NCI-H460 (cell line): ENCODE measurements at places on chromosomes 4 and X.

DNA sequence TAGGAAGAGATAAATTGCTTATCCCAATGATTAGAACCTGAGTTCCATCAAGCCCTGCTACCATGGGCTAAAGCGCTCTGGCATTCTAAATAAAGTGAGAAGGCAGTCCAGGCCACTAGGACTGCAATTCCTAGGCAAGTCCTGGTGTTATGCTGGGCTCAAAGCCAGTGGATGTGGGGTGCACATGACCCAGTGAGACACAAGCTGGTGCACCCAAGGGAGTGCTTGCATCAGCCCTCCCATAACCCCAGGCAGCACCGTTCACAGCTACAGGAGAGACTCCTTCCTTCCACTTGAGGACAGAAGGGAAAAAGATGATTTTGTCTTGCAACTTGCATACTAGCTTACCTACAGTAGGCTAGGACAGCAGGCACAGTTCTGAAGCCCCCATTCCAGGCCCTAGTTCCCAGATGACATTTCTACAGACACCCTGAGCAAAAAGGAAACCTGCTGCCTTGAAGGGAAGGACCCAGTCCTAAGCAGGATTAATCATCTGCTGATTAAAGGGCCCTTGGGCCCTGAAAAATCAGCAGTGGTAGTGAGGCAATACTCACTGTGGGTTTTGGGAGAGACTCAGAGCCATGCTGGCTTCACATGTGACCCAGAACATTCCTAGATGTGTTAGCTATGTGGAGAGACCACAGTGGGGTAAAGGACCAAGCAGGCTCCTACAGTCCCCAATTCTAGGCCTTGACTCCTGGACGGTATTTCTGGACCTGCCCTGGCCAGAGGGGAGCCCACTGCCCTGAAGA, 77.8 kb downstream of the KLHL13 start:
- DNase-seq, result no peak

GRCh38 chr4:94480362-94480951, 28.7 kb downstream of the PDLIM5 start:
- DNase-seq, result no peak

GRCh38 chr4:41857226-41857641, 78.0 kb upstream of the TMEM33 start:
- DNase-seq, result no peak

DNA sequence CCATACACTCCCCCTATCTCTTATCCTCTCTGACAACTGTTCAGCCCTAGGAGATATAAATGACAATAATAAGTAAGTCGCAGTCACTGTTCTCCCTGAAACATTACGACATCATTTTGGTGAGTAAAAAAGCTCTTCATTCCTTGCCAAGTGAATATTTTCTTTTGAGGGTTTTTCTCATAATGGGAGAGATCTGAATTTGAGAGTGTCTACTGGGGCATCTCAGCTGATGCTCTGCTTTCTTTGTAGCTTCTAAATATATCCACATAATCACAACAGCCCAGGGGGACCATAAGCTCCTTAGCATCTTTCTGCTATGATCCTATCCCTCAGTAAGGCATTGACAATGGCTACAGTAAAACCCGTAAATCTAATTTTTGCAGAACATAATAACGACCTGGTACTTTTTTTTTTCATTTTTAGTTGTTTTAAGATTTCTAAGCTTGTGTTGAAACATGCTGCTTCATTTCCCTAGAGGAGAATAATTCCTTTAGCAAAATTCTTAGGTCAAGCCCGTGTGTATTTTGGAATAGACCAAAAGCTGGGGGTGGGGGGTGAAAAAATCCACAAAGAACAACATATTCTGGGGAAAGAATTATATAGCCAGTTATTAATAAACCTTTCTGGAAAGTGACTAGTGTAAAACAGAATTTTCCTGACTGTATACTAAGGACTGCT, 78.1 kb upstream of the GPM6B start:
- no peak for DNase-seq

DNA sequence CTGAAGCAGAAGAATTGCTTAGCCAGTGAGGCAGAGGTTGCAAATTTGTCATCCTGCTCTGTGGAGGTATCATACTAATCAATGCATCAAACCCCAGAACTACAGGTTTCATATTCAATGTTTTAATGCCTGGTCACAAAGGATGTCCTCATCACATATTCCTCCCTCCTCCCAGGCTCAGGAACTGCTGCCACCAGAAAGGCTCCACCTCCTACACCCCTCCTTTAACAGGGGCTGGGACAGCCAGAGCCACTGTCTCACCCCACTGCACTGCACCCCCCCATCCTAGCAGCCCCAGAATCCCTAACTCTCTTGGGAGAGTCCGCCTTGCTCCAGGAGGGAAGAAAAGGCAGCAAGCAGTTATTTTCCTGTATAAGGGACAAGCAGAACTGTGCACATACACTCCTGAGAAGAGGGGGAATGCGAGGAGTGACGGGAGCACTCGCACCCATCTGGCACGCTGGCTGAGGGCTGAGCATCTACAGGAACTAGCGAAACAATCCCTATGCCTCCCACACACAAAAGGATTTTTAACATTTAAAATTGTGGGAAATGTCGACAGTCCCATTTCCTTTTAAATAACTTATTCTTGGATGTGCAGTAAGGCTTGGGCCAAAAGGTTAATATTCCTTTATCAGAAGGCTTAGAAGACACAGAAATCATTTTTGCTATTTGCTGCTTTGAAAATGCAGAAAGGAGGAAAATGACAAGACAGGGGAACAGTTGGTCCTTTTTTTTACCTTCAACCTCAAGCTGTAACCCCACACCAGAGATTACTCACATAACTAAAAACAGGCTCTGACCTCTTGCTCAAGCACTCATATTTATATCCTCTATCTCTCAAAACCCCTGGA, 27.8 kb downstream of the CD99L2 start:
- DNase-seq, result no peak

DNA sequence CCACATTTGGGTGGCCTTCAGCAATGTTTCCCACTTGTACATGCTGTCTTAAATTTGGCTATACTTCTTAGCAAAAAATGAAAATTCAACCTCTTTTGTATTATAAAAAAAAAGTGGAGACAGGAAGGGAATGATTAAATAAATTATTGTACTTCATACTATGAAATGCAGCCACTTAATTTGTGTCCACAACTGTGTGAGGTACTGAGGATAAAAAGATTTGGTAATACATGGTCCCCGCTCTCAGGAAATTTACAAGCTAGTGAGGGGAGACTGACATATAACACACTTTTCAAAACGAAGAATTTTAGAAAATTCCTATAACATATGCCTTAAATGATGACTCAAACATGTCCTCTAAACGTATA, 105.0 kb downstream of the HNRNPD start:
- DNase-seq, result no peak

DNA sequence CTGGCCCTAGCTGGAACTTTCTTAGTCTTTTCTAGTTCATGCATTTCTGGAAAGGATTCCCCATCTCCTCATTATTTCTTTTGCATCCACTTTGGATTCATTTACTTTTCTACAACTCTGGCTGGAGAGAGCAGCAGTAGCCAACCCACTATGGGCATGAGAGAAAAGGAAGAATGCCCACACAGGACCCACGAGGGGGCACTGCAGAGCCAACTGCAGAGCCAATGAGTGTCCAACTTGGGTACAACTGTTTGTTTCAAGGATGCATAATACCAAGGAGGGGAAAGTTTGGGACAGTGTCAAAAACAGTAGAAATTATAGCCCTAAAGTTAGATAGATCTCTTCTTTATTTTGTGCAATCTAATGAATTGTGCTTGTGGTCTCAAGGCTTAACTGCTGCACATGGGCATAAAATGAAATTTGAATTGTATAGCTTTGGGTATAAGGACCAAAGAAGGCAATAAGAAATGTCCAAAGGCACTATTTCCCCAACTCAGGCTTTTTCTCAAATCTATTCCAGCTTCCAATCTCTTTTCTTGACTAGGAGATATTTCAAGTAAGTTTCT, 230.6 kb downstream of the NSUN7 start:
- DNase-seq, result peak; percentile 12

GRCh38 chrX:154648931-154649330, 4.4 kb downstream of the CTAG2 start:
- DNase-seq, result no peak

- peak; percentile 70 for DNase-seq
Measured at GRCh38 chrX:153708415-153708814, 15.8 kb downstream of the BCAP31 start.

- no peak for DNase-seq
Measured at GRCh38 chrX:42535233-42535632, 242.7 kb downstream of the PPP1R2C start.

- no peak for DNase-seq
Measured at GRCh38 chr4:140052050-140052449, 101.9 kb downstream of the MAML3 start.

- DNase-seq, result no peak
Measured at GRCh38 chr4:9903317-9903716, 118.0 kb downstream of the SLC2A9 start.

GRCh38 chr4:93646233-93646930, 182.2 kb upstream of the ATOH1 start:
- peak; percentile 0 for DNase-seq

DNA sequence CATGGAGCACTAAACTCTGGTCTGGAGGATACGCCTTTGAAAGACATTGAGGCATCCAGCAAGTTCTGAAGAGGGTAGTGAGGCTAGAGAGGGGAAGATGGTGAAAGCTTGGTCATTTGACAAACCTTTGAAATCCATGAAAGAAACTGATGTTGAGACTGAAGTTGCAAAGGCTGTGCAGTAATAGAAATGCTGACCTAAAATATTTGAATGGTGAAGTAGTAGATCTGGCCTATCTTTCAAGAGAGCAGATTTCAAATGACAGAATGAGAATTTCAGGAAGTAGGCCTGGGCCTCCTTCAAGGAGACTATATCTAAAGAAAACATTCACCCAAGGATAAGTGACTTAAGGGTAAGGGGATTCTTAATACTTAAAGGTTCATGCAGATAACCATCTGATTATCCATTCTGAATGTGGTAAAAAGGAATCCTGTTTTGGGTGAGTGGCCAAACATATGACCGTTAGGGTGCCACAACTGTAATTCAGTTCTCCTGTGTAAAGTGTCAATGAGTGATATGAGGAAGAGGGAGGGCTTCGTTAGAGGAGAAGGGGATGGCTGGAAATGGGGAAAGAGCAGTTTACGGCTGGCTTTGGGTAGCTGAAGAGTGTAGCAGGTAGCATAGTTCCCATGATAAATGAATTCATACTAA, 62.2 kb downstream of the AMELX start:
- DNase-seq, result no peak

DNA sequence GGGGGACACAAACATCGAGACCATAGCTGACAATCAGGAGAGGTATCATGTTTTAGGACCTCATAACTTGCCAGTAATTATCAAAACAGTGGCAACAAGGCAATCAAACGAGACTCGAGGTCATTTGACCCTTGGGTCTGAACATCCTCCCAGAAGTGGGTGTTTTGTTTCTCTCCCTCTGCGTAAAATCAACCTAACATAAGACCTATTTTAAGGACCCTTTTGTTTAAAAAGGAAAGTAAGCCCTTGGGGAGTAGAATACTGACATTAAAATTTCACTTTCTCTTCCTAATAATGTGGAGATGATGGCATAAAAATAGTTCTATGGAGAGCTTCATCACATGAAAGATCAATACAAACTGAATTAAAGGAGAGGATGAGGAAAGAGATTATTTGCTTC, 106.2 kb upstream of the PUDP start:
- no peak for DNase-seq

- no peak for DNase-seq
Measured at GRCh38 chrX:69094977-69095669, 70.1 kb downstream of the PJA1 start.

DNA sequence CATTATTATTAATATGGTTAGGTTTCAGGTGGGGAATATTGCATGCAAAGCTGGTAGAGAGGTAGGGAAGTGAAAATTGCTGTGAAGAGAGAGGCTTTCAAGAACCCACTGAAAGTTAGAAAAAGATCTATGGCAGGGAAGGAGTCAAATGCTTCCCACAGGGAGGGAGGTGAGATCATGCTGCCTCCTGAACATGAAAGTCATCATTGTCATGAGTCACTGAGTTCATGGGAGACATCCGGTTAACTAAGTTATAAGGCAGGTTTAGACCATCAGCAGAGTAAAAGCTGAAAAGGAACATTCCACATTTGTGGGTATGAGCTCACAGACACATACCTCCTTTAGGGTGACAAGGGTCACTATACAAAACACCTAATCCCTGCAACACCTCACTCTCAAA, 16.2 kb downstream of the GATB start:
- no peak for DNase-seq

GRCh38 chr4:174324236-174324635, 40.5 kb downstream of the CEP44 start:
- DNase-seq, result no peak

GRCh38 chr4:165580351-165580905, 201.6 kb downstream of the CPE start:
- no peak for DNase-seq

DNA sequence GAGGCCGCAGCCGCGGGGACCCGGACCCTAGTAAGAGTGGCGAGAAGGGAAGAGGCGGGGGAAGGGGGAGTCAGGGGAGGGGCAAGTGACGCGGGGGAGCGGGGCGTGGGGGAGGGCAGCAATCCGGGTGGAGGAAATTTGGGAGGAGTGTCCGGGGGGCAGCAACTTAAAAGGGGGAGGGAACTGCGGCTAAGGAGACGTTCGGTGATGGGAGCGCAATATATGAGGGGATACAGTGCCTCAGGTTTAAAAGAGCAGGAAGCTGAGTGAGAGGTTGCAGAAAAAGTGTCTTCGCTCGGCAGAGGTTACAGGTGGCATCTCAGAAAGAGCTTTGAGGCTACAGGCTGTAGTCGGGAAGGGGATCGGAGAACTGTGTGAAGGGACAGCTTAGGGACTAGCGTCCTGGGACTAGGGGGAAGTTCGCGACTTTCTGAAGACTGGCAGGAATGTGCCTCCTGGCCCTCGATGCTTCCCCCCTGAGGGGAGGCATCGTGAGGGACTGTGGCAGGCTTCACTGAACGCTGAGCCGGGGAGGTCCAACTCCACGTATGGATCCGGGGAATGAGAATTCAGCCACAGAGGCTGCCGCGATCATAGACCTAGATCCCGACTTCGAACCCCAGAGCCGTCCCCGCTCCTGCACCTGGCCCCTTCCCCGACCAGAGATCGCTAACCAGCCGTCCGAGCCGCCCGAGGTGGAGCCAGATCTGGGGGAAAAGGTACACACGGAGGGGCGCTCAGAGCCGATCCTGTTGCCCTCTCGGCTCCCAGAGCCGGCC, 519 bp downstream of the FOXO4 start:
- DNase-seq, result no peak

DNA sequence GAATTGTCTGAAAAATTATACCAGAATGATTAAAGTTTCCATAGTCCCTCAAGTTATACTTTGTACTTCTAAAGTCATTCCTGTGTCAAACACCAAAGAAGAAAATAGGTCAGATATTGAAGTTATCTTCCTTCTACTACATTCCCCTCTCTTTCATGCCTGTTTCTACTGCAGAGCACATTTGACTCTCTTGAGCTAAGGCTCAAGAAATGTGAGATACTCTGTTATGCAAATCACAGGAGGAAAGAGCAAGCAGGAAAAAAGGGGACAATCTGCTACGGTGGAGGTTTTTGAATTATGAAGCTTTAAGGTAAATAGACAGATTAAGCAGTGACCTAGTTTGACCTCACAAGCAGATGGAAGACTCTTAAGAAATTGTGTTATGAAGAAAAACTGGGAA, 198.9 kb upstream of the LDB2 start:
- DNase-seq, result no peak
